ENCODE measurements at places on chromosomes 16 and 17.

GRCh38 chr17:12492450-12492849, 173.2 kb upstream of the MYOCD start:
- no peak for DNase-seq

DNA sequence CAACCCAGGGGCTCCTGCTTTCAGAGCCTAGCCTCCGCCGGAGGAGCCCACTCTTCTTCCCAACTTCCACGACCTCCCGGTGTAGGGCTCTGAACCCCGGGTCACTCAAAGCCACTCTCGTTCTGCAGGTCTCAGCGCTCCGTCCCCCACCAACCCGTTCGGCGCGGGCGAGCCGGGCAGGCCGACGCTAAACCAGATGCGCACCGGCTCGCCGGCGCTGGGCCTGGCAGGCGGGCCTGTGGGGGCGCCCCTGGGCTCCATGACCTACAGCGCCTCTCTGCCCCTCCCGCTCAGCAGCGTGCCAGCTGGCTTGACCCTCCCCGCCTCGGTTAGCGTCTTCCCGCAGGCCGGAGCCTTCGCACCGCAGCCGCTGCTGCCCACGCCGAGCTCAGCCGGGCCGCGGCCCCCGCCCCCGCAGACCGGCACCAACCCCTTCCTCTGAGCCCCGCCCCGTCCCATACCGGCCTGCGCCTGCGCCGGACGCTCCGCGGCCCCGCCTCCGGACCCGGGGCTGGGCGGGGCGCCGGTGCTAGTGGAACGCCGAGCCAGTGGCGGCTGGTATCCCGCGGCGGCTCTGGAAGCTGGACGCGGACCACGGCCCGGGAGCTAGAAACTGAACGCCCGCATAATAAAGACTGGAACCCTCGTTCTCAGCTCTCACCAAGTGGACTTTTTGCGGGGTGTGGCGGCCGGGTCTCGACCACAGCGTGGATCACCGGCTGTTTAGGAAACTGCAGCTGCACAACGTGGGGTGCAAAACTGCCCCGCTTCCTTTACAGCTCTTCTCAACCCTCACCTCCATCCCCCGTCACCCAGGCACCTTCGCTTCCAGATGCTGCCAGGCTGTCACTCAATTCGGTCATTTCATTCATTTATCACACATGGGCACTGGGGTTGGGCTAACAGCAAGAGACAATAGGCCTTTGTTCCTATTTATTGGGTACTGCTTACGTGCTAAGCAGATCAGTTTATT, 5.0 kb upstream of the SPATA20 start:
- DNase-seq, result peak; percentile 99

- DNase-seq, result no peak
Observed at GRCh38 chr17:81576621-81577277, 24.6 kb upstream of the FAAP100 start.

GRCh38 chr17:66468241-66469087, 166.1 kb downstream of the PRKCA start:
- DNase-seq, result no peak

- DNase-seq, result no peak
Observed at GRCh38 chr17:59165933-59166342, 10.4 kb downstream of the PRR11 start.

DNA sequence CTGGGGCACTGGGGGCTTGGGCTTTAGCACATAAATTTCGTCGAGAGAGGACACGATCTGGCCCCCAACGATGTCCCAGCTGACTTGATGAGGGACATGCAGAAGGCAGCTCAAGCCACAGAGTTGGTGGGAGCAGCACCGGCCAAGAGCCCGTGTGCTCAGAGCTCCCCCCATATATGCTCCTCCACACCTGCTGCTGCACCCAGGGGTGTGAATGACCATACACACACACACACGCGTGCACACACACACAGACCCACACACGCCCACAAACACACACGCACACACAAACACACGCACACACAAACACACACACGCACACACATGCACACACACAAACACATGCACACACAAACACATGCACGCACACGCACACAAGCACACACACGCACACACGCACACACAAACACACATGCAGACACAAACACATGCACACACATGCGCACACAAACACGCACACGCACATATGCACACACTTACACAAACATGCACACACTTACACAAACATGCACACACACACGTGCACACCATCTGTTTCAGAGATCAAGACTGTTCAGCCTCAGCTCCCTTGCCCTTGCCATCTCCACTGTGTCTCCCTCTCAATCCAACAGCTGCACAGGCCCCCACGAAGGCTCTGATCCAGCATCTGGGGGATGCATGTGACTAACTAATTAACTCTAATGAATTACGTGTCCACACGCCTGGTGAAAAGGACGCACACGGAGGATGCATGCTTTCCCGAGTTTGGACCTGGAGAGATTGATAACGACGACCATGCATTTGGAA, 85.6 kb upstream of the TNRC6C start:
- no peak for DNase-seq

DNA sequence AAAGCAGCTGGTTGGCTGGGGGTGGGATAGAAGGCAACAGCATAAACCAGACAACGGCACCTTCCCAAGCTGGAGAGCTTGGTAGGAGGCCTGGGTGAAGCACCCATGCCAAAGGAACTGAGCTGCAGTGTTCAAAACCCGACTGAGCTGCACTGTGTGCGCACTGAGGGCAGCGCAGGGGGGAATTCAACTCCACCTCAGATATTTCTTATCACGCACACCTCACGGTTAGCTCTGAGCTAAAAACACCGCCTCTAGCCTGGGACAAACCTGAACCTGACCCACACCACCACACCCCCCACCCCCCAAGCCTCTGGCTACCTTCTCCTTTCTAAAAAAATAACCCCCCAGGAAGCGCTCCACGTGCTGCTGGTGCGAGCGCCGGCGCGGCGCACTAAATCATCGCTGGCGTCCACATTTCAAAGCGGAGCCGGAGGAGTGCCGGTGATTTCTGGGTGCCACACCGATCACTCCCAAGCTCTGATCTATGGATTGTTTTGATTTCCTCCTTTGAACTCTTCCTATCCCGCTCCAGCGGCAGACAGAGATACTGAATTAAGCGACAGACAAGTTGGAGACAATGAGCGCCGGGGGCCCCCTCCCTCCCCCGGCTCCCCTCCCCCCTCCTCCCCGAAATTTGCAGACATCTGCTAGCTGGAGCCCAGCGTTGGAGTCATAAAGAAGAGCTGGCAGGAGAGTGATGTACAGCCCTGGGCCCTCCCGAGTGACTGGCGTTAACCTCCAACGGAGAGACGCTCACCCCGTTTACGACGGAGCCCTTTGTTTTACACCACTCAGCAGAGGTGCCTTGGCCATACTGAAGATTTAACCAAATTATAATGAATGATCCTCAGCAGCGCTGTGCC, 85.0 kb downstream of the NOG start:
- DNase-seq, result no peak

GRCh38 chr16:2092866-2093265, 42.8 kb downstream of the PKD1 start:
- no peak for DNase-seq

DNA sequence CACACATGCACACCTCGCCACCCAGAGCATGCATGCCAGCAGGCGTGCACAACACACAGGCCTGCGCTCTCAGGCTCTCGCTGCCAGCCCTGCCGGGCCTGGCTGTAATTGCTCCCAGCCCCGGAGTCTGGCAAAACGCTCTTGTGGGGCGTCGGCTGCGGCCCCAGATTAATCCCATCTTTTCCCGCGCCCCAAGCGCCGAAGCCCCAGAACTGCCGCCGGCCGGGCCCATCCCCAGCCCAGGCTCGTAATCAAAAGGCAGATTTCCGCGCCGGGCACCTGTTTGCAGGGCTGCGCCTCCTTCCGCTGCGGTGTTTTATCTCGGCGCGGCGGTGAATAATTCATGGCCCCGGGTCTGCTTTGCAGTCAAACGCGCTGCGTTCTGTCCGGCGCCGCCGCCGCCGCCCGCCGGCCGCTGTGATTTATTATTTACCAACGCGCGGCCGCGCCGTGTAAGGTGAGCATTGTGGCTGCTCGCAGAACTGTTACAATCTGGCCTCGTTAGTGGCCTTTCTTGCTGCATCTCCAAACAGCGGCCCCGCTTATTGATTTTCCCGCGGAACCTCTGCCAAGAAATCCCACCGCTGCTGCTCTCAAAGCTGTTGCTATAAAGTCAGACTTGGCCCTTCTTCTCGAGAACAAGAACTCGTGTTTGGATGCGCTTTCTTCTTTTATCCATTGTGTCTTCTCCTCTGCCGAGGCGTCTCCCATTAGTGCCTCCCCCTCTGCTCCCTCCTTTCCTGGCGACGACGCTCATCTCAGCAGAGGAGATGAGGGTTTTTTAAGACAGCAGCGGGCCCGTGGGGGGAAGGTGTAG, 126.1 kb downstream of the IRX5 start:
- no peak for DNase-seq

DNA sequence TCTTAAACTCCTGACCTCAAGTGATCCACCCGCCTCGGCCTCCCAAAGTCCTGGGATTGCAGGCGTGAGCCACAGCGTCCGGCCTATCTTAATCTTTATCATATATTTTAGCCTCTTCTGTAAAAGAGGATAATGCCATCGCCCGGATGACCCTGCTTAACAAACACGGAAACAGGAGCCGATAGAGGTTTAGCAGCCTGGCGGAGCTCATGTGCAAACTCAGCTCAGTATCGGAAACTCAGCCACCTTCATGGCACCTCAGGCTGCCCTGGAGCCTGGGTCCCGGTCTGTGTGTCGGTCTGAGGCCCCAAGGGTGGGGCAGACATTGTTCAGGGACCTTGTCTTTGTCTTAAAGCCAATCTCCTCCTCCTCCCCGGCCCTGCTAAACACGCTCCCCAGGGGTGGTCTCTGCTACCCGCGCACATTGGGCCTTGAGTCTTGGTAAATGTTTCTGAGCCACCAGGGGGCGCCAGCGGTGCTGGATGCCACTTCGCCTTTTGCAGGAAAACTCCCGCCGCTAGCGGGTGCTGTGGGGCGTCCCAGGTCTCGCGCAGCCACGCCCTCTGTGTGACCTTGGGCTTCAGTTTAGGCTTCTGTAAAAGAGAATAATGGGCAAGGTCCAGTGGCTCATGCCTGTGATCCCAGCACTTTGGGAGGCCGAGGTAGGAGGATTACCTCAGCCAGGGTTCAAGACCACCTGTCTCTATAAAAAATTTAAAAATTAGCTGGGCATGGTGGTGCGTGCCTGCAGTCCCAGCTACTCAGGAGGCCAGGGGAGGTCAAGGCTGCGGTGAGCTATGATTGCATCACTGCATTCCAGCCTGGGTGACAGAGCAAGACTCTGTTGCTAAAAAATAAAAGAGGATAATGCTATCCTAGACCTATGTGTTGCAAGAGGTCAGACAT, 2.7 kb downstream of the CETP start:
- peak; percentile 79 for DNase-seq
